CD8-positive, alpha-beta T cell (primary cell): ENCODE measurements at places on chromosomes 16 and 17. TPM values are rescaled to one million over a fixed set of nuclear protein-coding genes. Genes with fewer than 3 reads are reported as not detected.

KRT12 gene
- total RNA-seq, result not detected

CA4 gene
- not detected for total RNA-seq

CIBAR2 gene
- total RNA-seq, result not detected

DNA sequence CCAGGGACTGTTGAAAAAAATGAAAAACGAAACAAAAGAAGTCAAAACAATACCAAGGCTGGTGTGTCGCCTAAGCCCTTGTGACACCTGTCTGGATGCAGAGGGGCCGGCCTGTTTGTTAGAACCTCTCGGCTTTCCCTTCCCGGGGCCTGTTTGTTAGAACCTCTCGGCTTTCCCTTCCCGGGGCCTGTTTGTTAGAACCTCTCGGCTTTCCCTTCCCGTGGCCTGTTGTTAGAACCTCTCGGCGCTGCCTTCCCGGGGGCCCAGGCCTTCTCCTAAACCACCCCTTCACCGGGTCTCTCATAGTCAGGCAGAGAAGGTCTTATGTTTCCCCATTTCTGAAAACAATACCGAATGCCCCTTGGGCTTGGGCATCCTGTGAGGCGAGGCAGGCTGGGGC lies 180.0 kb downstream of the BANP start:
- DNase-seq, result no peak

DNA sequence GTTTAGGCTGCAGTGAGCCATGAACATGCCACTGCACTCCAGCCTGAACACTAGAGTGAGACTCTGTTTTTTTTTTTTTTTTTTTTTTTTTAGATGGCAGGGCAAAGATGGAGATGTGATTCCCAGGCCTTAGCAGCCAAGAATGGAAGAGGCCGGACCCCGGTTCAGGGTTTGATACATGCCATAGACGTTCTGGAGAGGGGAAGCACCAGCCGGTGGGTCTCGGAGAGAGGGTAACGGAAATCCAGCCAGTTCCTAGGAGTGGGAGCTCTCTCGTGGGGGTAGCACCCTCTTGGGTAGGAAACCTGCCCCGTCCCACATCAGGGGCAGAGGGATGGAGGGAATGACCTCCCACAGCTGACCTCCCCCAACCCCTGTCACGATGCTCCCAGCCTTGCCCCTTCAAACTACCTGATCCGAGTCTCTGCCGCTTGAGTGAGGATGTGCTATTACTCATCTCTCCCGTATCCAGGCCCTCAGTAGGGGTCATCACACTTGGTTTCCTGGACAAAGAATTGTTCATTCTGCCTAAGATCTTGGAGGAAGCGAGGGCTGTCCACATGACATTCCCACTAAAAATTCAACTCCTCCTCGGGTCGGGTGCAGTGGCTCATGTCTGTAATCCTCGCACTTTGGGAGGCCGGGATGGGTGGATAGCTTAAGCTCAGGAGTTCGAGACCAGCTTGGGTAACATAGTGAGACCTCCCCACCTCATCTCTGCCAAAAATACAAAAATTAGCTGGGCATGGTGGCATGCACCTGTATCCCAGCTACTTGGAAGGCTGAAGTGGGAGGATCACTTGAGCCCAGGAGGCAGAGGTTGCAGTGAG lies 47.3 kb downstream of the MIS12 start:
- DNase-seq, result no peak
